ENCODE measurements at places on chromosomes 2 and 18.

- DNase-seq: no peak
Measured at GRCh38 chr2:30705711-30706533, 101.3 kb downstream of the CAPN13 start.

DNA sequence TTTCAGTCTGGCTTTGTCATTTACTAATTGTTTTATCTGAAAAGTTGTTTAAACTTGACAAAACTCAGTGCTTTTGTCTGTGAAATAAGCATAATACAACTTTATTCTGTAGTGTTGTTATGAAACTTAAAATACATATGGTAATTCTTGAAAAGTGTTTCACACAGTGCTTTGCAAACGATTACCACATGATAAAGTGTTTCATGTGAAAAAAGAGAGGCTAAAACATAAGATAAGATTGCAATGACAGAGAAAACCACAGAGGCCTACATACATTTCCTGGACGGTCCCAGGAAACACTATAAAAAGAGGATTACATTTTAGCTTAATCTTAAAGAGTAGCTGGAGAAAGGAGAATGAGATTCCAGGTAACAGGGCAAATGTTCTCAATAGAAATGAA is 1934.6 kb upstream of the LRRTM1 start:
- no peak for DNase-seq

DNA sequence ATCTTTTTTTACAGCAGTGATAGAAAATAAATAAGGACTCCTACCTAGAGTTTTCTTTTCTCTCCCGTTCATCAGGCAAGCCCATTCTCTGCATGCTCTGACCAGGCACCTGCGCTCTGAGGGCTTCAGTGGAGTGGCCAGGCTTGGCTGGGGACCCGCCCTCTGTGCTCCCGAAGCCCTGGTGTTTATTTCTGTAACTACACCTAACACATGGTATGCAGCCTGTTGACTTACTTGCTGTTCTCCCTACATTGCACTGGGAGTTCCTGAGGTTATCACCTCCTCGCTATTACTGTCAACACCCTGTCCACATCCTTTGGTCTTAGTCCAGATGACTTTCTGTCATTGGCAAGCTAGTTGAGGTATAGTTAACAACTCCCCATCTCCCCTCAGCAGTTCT is 317.7 kb downstream of the LPIN1 start:
- DNase-seq: no peak

DNA sequence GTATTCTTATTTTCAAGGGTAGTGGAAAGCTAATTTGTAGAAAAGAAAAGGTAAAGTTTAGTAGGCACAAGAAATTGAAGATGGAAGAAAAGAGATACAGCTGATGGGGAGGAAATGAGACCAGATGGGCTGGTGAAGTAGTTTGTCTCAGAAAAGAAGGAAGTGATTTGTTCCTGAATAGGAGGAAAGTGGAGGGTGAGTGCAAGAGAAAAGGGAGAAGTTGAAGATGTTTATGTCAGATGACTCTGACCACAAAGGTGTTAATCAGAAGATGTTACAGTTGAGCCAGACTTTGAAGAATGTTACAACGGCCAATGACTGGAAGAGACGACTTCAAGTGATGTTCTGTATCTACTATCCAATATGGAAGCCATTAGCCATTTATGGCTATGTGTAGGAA is 21.2 kb downstream of the ZSCAN30 start:
- no peak for DNase-seq

- no peak for DNase-seq
Measured at GRCh38 chr2:18784245-18784644, 194.9 kb upstream of the NT5C1B start.

DNA sequence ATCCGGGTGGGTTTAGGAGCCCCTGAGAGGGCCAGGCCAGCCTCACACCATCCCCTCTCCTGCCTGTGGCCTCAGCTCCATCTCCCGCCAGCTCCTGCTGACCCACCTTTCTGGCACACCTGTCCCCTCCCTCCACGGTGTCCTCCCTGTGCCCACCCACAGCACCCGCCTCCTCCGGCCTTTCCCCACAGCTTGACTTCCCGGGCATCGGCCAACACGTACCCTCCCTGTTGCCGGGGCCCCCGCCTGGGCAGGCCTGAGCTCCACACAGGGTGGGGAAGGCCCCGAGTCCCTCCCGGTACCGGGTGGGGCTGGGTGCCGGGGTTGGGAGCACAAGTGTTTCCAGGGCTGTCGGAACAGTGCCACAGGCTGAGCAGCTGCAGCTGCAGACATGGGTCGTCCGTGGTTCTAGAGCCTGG is 6.5 kb downstream of the GPC1 start:
- no peak for DNase-seq

All from astrocyte of the hippocampus (primary cell).